ENCODE measurements at places on chromosomes 6 and 20.
A peak's percentile ranks its signal among the peaks of the same experiment; 100 is the strongest.

- no peak for DNase-seq
Measured at GRCh38 chr6:21501815-21502214, 91.7 kb upstream of the SOX4 start.

DNA sequence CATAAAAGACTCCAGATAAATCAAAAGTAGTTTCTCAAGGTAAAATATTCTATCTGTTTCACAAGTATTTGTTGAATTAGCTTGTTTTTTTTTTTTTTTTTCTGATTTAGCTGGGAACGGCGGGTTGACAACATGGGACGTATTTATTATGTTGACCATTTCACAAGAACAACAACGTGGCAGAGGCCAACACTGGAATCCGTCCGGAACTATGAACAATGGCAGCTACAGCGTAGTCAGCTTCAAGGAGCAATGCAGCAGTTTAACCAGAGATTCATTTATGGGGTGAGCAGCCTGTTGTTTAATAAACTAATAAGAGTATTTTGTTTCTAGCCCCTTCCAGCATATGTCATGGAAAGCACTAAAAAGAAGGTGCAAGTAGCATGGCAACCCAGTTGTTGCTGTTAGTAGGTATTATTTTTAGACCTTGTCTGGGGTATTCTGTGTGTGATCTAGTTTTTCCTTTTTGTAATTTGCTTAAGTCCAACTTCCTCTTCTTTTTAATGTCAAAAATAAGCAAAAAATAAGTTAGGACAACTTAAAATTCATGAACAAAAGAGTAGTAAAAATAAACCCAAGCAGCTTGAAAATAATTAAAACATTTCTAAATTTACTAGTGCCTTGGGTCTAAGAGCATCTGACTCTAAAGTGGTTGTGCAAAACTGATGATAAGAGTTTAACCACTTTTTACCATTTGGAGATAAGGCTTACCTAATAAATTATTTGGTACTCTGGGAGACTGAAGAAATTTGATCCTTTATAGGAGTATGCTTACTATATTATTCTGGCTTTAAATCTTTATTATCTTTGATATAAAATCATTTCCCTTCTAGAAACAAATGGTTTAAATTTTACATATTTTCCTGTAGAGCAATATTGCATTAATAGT is 70.8 kb upstream of the DYNLRB1 start:
- no peak for DNase-seq

GRCh38 chr6:130069485-130069884 is 51.1 kb downstream of the L3MBTL3 start:
- DNase-seq = no peak

GRCh38 chr6:138182939-138183789 is 21.4 kb downstream of the ARFGEF3 start:
- DNase-seq = no peak

GRCh38 chr20:58374906-58375758 is 13.9 kb upstream of the VAPB start:
- DNase-seq = no peak

GRCh38 chr20:57229490-57229889 is 37.0 kb downstream of the BMP7 start:
- DNase-seq = no peak

DNA sequence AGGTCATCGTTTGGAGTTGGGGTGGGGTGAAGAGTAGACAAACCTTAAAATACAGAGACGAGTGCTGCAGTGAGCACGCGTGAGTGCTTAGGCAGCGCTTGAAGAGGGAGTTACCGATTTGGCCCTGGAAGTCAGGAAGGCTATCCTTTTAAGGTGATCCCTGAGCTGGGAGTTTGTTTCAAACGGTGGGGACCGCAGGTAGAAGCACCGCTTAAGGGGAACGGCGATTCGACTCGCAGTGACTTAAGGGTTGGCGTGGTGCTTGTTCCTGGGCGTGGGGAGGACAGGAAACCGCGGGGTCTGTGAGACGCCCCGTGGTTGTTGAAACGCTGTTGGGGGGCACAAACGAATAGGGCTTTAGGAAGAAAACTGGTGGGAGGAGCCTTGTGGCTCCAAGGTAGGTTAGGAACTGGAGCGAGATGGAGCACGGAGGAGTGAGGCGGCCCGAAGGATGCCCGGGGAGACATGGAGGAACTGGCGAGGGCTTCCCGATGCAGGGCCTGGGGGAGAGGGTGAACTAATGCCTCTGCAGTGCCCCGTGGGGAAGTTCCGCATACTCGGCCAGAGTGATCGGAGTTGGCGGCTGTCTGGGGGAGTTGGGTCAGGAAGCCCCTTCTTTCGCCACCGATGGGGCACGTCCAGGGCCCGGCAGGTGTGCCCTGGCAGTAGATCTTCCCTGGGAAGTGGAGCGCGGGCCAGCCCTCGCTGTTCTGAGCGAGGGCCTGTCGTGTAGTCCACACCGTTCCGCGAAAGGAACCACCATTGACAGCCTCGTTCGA is 1.3 kb upstream of the CDYL start:
- DNase-seq = peak; percentile 24

GRCh38 chr6:68054756-68055155 is 580.3 kb upstream of the ADGRB3 start:
- no peak for DNase-seq

DNA sequence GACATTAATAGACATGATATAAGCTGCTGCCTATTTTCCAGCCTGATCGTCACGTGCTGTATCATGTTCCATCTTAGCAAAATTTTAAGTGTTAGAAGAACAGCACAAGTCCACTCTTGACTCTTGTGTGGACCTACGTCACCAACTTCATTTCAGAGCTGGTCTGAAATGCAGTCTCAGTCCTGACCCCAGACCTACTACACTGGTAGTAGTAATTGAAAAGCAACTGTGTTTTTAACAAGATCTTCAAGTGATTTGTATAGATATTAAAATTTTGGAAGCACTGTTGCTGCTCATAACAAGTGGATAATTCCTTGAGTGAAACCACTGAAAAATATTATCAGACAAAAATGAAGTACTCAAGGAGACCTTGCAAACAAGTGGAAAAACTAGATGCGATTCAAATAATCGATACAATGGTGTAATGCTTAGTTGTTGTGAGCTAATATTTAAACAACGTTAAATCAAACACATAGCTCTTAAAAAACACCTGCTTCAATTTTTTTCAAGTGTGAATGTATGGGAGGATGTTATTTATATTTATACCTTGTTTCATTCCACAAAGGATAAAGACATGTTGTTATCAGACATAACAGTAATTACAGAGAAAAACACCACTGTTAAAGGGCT is 110.9 kb upstream of the JAG1 start:
- no peak for DNase-seq

GRCh38 chr6:38443352-38444144 is 196.2 kb downstream of the BTBD9 start:
- no peak for DNase-seq

DNA sequence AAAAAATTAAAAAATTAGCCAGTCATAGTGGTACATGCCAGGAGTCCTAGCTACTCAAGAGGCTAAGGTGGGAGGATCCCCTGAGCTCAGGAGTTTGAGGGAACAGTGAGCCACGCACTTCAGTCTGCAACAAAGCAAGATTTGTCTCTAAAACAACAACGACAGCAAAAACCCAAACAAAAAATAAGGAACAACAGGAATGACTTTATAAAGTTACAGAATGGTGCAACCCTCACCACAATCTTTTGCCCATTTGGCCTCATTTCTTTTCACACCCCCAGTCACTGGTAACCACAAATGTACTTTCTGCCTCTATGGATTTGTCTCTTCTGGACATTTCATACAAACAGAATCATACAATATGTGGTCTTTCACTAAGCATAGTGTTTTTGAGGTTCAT is 16.7 kb upstream of the ZFAND3 start:
- no peak for DNase-seq

DNA sequence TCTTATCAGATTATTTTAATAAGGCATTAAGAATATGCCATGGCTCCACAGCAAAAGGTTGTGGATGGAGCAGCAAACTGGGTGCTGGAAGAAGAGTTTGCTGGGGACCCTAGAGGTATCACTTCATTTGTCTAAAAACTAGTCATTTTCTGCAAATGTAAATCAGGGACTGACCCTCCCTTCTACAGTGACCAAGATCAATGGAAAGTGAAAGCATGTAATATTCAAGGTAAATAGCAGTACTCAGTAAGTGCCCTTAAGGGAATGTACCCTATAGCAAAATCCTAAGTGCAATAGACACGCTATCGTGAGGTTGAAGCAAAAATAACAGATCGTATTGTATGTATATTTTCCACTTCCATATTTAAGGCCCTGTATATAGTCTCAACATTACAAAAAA is 38.7 kb downstream of the TRDN start:
- peak; percentile 7 for DNase-seq

- no peak for DNase-seq
Measured at GRCh38 chr20:25486377-25486776, 78.9 kb downstream of the GINS1 start.

DNA sequence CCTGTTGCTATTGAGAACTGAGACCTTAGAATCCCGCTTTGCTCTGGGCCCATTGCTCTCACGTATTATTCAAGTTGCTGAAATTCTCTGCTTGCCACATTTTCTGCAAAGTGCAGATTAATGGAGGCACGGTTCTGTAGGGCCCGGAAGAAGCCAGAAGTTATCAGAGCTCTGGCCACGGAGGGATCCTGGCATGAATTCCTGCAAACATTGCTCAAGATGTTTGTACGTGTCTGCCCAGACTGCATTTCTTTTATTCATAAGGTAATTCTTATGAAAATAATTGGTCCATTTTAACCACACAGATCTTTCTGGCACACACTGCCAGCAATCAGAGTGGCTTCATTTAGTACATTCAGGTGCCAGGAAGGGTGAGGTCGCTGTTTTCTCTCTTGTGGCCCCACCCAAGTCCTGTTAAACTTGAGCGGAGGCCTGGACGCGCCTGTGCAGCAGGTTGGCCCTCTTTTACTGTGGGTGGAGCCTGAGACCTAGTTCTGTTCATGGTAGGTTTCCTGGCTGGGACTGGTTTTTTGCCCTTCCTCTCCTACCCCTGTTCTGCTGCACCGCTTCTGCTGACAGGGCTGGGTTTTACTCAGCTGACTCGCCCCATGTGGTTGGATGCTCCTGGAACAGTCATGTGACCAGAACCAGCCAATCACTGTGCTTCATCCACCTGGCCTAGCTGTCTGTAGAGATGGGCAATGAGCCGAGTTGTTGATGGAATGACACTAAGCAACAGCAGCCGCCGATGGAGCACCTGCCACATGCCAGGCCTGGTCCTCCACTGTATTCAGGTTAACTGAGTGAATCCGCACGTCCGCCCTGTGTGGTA is 230.2 kb downstream of the CDH4 start:
- DNase-seq = no peak
